GM23248 (cell line): ENCODE measurements at places on chromosomes 5 and 9.

DNA sequence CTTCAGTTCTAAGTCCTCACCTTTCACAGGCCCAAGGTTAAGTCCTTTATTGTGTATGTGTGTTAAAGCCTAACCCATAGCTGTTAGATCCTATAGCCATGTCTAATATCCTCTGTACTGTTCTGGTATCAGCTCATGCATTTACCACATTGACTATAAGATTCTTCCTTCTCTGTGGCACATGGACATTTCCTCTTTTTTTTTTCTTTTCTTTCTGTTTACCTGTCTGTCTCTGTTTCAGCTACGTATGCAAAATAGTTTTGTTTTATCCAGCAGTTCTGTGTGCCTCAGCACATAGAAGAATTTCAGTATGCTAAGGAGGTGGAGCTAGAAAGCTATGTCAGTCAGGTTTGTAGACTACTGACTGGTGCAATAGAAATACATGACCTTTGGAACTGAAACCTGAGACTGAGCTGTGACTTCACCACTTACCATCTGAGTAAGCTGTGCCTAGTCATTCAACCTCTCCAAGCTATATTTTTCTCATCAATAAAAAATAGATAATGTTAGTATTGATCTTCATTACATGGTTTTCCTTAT, 155.6 kb upstream of the VLDLR start:
- no peak for DNase-seq

GRCh38 chr5:131265311-131265803, 1.5 kb downstream of the CDC42SE2 start:
- DNase-seq, result peak; percentile 62

GRCh38 chr9:124390794-124391658, 24.2 kb downstream of the PSMB7 start:
- DNase-seq, result peak; percentile 59

DNA sequence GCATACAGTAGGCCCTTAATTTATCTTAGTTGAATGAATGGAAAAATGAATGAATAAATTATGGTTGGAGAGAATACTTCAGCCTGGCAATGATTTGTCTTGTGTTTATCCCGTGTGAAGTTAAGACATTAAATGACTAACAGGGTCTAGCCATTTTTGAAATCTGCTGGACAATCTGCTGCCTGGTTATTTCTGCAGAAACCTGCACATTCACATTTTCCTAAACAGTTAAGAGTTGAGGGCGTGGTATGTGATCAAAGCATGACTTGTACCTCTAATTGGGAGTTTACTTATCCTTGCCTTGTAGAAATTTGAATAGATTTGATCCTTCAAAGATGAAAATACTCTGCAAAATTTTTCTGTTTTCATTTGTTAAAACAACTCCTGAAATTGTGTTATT, 34.6 kb upstream of the NDFIP1 start:
- peak; percentile 24 for DNase-seq

DNA sequence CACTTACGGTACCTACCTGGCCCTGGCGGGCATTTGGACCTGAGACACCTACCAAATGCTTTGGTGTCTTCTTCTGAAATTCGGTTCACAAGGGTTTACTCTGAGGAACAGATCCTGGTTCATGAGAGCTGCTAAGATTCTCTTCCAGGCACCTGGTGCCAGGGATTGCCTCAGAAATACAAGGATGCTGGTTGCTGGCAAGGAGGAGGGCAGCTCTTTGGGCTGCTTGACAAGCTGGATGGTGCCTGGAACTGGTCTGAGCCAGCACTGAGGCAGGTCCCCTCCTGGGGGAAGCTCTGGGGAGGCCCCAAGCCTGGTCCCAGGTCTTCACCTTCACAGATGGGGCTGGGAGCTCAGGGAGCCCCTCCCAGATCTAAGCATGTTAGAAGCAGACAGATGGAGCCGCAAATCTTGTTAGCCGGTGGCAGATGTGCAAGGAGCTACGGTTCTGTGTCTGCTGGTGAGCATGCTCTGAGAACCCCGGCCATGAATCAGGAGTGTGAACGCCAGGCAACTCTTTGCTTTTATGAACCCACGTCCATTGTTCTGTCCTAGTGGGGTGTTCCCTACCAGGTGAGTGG, 16.3 kb downstream of the FABP6 start:
- no peak for DNase-seq

GRCh38 chr5:173324115-173325001, 3.9 kb downstream of the STC2 start:
- DNase-seq, result peak; percentile 93

GRCh38 chr5:88729084-88729828, 153.7 kb downstream of the MEF2C start:
- DNase-seq, result peak; percentile 82

DNA sequence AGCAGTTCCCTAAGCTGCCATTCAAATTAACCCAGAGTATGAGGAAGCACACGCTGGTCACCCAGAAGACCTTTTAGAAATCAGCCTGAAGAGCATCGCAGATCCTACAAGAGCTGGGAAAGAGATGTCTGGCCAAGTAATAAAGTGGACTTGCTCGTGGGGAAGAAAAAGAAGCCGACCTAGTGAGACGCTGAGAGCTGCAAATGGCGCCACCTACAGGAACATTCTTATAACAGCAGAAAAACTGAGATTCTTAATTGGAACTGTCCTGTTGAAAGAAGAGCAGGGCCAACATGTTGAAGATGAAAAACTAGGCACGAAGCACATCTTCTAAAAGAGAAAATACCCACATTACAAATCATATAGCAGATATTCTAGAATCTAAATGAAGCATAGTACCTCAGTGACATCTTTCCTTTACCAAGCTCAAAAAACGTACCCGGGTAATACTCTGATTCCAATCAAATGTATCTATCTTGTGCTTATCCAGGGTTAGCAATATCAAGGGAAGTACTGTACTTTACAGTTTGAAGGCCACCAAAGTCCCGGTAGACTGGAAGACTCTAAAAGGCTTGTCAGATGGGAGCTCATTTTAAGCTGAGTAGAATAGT, 3.9 kb upstream of the GNAQ start:
- peak; percentile 84 for DNase-seq

DNA sequence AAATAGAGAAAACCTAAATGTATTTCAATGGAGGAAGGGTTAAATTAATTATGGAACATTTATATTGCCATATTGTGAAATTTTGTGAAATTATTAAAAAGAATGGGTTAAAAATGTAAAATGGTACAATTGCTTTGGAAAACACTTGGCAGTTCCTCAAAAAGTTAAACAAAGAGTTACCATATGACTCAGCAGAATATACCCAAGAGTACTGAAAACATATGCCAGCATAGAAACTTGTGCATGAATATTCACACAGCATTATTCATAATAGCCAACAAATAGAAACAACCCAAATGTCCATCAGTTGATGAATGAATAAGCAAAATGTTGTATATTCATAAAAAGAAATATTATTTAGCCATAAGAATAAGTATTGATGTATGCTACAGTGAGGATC, 181.0 kb upstream of the MAST4 start:
- DNase-seq, result peak; percentile 44

DNA sequence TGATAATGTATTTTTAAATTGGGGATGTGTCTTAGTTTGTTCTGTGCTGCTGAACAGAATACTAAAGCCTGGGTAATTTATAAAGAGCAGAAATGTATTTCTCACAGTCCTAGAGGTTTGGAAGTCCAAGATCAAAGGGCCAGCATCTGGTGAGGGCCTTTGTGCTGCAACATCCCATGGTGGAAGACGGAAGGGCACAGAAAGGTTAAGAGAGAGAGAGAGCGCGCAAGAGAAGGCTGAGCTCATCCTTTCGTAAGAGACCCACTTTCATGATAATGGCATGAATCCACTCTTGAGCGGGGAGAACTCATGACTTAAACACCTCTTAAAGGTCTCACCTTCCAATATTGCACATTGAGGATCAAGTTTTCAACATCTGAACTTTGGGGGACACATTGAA, 79.1 kb upstream of the GOLM1 start:
- no peak for DNase-seq

- DNase-seq, result no peak
Observed at GRCh38 chr9:121662891-121663580, 11.6 kb downstream of the DAB2IP start.

DNA sequence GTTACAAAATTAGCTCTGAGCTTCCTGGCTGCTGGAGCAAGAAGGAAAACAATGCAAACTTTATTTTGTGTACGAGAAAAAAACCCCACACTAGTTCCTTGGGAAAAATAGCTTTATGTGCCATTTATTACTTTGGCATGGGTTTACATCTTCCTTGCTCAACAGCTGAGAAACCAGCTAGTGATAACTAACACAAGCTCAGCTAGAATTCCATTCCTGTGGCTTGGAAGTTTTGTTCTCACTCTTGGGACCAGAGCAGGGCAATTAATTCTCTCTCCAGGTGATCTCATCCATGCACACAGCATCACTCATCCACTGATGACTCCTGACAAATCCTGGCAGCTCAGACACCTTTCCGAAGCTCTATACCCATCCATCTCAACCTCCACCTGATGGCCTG, 104.1 kb downstream of the CRB2 start:
- DNase-seq, result peak; percentile 12

DNA sequence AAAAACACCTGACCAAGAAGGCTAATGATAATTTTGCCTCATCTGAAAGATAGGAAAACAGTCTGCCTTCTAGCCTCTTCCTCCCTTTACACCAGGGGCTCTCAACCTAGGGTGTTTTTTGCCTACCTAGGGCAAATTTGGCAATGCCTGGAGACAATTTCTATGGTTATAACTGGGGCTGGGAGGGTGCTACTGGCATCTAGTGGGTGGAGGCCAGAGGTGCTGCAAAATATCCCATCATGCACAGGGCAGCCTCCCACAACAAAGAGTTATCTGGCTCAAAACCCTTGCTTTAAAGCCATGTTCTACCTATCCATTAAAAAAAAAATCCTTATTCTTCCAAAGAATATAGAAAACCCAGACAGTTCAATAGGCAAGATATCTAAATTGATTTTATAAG, 45.0 kb upstream of the NR3C1 start:
- no peak for DNase-seq

GRCh38 chr5:59367791-59368394, 525.6 kb downstream of the PDE4D start:
- peak; percentile 77 for DNase-seq

GRCh38 chr5:176901260-176902101, 2.3 kb upstream of the HK3 start:
- DNase-seq, result no peak

GRCh38 chr9:84504360-84504759, 163.8 kb upstream of the SLC28A3 start:
- peak; percentile 12 for DNase-seq

- no peak for DNase-seq
Observed at GRCh38 chr5:93087326-93087725, 493.7 kb downstream of the NR2F1-AS1 start.

DNA sequence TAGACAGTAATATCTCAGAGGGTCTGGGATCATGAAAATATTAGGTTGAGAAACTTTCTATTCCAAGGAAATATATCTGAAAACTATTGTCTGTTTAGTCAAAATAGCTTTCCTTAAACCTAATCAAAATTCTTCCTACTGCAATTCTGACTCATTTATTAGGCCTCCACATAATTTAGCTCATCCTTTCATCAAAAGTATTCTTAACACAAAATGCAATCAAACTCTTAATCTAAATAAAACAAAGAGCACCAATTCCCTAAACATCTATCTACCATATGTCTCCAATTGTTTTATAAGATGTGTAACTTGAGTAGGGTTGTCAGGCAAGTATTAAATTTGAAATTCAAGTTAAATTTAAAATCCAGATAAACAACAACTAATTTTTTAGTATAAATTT, 142.1 kb downstream of the PLK2 start:
- peak; percentile 30 for DNase-seq

DNA sequence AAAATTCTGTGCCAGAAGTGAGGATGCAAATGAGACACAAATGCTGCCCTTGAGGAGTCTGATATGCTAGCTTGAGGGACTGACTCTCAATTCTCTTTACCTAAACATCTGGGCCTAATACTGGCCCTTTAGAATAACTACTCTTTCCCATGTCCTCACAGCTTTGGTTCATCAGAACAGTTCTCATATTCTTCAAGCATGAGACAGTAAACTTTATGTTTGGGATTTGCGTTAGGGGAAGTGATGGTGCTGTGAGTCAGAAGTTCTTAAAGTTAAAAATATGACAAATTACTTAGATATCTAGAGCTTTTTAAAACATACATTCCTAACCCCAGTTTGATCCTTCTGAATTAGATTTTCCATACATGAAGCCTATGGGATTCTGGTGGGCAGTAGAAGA, 665.0 kb upstream of the RGMB start:
- peak; percentile 92 for DNase-seq

DNA sequence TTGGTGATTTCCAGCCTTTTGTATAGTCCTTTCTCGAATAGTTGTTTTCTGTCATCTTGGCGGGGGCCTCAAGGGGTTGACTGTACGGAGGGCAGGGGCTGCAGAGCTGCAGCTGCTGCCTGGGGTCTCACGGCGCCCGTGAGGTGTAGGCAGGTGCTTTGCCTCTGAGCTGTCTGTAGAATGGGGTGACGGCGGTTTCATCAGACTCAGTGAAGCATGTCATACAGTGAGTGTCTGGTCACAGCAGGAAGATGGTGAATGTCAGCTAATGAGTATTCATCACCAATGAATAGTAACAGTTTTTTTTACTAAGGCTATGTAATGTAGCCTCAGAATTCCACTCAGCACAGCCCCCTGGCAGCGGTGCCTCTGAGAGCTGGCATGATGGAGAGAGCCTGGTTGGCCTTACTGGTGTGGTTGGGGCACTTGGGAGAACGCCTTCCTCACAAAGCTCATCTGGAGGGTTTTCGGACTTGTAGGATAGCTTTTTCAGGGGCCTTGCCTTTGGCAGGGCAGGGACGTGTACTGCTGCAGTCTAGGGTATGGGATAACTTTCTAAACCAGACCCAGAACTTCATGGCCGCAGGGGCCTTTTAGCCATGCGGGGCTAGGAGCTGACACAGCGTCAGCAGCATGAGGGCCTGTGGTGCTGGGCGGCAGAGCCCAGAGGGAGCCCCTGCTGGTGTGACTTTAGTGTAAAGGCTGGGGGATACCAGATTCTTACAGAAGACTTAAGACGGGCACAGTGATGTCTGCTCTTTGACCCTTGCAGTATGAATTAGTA, 15.0 kb downstream of the TENT4A start:
- no peak for DNase-seq

GRCh38 chr9:32551276-32552051, 663 bp upstream of the SMIM27 start:
- DNase-seq, result peak; percentile 66

- peak; percentile 13 for DNase-seq
Observed at GRCh38 chr9:20225826-20226225, 396.5 kb downstream of the MLLT3 start.

GRCh38 chr5:67686746-67687145, 490.1 kb upstream of the CD180 start:
- no peak for DNase-seq

GRCh38 chr5:67453111-67453905, 256.7 kb upstream of the CD180 start:
- DNase-seq, result no peak

DNA sequence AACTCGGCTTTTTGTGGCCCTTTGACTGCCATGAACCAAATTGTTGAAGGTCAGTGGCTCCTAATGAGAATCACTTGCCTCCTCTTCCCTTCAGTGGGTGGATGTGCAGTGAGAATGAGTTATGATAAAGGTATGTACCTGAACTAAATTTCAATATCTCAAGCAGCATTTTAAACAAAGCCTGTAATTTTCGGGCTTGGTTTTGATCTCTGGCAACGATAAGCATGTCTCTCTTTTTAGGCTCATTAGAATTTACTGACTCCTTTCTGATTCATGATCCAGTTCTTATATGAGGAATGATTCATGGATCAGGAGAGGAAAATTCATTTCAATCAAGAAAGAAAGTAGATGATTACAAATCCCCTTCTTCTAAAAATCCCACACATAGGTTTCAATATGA, 305.5 kb downstream of the ARRDC3 start:
- peak; percentile 29 for DNase-seq
